ENCODE measurements at places on chromosomes 16 and 17. TPM values are rescaled to one million over a fixed set of nuclear protein-coding genes. Genes with fewer than 3 reads are reported as not detected.
A peak's percentile ranks its signal among the peaks of the same experiment; 100 is the strongest.

DNA sequence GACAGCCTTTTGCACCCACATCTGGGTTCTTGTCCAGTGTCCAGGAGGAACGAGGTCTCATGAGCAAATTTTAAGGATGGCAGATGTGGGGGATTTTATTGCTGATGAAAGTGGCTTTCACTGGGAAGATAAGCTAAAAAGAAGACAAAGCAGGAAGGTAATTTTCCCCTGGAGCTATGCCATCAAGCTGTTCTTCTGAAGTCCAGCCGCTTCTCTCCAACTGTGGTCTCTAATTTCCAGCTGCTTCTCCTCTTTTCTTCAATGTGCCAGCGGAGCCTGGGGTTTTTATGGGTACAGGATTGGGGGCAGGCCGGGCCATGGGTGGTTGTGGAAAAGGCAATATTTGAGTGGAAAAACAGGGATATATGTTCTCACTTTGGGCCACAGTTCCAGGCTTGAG, 430.8 kb downstream of the WWOX start:
- no peak for DNase-seq

DNA sequence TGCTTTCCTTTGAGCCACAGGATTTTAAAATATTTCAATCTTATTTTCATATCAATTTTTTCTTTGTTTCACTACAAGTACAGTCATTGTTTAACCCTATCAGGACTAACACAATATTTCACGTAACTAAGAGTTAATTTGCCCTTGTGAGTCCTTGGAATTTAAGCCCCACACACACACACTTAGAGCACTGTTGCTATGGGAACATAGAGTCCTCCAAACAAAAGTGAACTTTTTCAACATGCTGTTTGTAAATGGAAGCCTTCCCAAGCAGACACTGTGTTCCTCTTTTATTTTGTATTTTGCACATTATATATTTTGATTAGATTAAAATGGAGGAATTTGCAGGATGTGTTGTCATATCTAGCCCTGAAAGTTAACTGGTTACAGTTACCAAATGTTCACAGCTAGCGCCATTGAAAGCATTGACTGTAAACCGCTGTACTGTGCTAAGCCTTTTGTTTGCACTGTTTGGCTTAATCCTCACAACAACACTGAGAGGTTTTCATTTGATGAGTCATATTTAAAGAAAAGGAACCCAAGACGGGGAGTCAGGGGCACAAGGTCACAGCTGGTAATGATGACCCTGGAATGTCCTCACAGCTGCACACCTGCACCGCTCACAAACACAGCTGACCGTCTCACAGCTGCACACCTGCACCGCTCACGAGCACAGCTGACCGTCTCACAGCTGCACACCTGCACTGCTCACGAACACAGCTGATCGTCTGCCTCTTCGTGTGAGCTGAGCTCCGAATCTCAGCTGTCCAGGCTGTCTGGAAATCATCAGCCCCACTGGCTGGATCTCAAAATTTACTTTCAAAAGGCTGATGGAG, 6.3 kb downstream of the HSBP1 start:
- peak; percentile 85 for DNase-seq

Gene GJD3
- 2.2 TPM for total RNA-seq

Gene CCL17
- not detected for total RNA-seq

Gene KRTAP4-6
- total RNA-seq = not detected

All from lung microvascular endothelial cell (primary cell).